Inflammatory macrophage treated with lipopolysaccharide for 4 hours (primary cell): ENCODE measurements at places on chromosomes 1 and 21.

DNA sequence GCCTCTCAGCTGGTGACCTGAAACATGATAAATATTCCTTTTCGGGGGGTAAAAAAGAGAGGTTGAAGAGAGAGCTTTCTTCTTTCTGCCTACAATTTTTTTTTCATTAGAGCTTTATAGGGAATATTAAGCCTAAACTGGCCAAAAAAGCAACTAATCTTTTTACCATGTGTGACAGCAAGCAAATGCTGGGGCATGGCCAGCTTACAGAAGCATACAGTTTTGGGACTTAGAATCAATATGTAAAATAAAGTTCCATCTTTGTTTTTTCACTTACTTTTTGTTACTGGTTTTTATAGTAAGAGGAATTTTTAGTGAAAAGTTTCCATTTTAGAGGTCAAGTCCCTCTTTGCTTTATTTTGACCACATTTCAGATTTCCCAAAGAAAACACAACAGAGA is 301.2 kb upstream of the DEPDC1 start:
- no peak for DNase-seq

- no peak for DNase-seq
These were observed 243.0 kb downstream of the TOMM20 start for GRCh38 chr1:234885601-234886000.

GRCh38 chr1:186708694-186709097 is 28.5 kb upstream of the PTGS2 start:
- peak; percentile 76 for DNase-seq

DNA sequence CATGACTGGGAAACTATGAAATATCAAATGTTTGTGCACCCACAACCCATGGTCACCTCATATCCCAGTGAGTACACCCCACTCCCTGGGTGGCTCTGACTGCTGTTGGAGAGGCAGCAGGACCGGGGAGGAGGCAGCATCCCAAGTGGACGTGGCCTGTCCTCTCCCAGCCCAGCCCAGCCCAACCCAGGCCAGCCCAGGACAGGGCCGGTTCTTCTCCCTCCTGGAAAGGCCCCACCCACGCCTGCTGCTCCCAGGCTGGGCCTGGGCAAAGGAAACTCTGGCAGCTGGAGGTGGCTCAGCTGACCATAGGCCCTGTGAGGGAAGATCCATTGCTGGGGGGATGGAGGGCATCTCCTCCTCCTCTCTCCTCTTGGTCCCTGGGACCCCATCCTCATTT is 19.1 kb downstream of the MATN1 start:
- no peak for DNase-seq

GRCh38 chr1:62386351-62387121 is 50.3 kb upstream of the USP1 start:
- no peak for DNase-seq

DNA sequence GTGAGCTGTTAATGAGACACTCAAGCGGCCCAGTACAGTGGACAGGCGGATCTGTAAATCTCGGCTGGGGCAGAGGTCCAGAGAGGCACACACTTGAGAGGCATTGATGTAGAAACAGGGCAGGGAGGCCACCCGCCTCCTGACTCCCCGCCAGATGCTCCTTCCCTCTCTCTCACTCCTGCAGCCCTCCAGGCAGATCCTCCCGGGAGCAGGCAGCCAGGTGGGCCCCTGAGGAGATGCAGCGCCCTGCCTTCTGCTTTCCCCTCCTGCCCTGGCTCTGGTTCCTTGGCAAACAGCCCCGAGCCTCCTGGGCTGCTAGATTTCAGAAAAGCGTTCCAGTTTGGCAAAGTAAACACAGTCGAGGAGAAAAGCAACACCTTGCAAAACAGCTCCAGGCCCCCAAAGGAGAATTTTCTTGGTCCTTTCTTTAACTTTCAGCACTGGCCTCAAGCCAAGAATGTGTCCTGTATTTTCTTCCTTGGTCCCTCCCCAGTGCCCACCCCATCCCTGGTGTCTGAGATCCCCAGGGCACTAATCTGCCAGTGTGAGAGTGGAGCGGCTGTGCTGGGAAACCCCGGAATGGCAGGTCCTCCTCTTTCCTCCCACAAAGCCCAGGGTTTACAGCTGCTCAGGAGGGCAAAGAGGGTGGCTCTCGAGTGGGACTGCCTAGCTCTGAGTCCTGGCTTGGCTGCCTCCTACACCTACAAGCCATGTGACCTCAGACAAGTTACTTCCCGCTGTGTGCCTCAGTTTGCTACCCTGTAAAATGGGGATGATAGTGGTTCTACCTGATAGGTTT is 29.4 kb upstream of the IFNLR1 start:
- DNase-seq = no peak

DNA sequence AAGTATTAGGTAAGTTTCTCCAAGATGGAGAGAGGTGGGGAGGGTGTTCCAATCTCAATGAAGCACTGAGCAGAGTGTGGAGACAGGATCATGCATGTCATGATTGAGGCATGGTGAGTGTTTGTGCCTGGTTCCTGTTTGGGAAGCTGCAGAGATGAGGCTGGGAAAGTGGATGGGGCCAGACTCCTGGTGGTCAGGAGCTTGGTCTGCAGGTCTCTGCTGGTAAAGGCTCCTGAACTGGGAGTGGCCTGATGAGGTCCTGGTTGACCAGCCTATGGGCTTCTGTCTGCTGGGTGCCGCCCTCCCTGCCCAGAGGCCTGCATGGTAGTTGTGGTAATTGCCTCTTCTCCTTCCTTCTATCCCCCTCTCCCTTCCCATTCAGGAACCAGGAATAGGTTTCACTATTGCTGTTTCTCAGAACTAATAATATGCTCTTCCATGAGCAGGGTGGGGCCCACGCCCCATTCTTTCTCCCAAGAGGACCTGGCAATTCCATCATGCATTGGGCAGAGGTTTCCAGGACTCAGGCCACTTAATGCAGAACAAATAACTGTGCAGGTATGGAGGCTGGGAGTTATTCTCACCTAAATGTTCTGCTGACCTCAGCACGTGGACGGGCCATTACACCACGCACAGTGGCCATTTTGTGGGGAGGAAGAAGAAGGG is 24.5 kb downstream of the PROK1 start:
- peak; percentile 13 for DNase-seq

- DNase-seq = no peak
These were observed 8.5 kb downstream of the GPA33 start for GRCh38 chr1:167081594-167082156.

GRCh38 chr1:40392221-40392620 is 18.7 kb downstream of the SMAP2 start:
- DNase-seq = no peak

DNA sequence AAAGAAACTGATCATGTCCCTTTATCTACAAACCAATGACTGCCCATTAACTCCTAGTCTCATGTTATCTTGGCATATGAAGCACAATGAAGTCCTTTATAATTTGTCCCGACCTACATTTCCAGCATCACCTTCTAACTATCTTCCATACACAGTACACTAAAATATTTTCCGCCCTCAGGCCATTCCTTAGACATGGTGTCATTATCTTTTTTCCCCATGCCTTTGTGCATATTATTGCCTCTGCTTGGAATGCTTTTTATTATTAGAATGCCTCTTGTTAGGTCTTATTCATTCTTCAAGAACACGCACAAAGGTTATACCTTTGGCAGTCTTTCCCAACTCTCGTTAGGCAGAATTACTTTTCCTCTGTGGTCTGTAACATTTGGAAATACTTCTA is 39.6 kb downstream of the ATG4C start:
- DNase-seq = no peak

DNA sequence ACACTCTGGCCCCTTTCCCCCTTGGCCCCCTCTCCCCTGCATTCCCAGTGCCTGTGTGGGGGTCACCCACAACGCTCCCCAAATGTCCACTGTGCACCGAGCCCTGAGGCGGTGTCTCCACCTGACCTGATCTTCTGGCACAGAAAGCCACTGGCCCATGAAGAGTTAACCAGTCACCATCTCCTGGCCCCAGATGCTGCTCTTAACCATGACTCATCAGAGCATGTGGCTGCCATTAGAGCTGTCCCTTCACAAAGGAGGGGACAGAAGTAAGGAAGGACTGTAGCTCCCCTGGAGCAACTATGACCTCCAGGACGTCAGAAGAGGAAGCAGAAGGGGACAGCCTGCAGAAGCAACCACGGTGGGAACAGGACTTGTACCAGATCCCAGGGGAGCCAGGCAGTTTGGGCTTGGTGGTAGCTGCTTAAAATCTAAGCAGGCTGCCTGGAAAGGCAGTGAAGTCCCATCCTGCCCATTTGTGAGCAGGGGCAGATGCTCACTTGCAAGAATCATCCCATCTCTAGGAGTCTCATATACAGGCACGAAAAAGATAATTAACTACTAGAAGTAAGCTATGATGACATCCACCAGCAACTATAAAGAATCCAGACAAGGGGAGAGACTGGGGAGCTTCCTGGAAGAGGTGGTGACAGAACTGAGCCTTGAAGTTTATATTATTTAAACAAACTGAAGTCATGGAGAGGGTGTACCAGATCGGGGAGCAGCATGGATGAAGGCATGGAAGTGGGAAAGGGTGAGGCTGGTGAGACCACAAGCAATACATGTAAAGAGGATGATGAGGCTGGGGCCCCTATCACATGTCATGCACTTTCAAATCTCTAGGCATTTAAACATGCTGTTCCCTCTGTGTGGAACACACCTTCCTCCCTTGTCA is 1.1 kb upstream of the TTC39A start:
- DNase-seq = peak; percentile 77

DNA sequence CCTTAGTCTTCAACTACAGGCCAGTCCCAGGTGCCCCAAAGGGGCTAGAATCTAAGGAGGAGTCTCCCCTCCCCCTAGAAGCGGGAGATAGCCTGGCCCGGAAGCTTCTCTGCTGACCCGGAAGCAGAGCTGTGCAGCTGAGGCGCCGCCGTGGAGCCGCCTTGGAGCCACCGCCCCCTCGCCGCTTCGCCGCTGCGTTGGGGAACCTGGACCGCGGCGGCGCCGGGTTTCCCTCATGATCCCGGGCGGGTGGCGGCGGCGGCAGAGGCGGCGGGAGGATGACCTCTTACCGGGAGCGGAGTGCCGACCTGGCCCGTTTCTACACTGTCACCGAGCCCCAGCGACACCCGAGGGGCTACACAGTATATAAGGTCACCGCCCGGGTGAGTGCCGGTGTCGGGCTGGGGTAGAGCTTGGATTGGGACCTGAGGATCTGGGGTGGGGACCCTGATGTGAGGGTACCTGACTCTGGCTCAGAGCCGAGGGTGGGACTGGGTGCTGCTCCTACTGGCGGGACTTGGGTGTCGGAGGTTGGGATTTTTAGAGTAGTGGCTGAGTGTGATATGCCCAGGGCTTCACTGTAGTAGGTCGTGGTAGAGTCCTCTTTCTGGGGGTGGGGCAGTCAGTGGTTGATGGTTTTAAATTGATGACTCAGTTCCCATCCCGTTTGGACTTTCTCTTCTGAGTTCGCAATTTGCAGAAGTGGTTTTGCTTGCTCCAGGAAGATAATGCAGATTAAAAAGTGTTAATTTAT is at the start of gene RPS6KC1:
Gene RPS6KC1, plus strand, starts transcription at position 115 of the 754 bp plus-strand sequence. Its CDS starts 164 bp downstream, at position 279.
- DNase-seq = peak; percentile 87

DNA sequence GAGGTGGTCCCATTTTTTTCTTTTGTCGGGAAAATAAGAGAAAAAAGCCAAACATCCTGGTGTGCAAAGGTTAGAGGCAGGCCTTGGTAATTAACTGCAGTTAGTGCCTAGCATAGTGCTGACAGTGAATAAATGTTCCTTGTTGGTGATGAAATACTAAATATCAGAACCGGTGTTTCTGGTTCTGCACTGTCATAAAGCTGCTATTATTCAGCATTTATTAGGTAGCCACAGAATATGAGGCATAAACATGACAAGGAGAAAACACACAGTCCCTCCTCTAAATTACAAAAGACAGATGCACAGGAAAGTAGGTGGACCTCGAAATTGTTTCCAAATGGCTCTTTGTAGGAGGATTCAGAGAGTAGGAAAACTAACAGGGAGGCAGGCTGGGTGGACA is 122.0 kb upstream of the ADGRL2 start:
- DNase-seq = no peak

GRCh38 chr1:178548108-178548507 is 35.2 kb downstream of the TEX35 start:
- no peak for DNase-seq

DNA sequence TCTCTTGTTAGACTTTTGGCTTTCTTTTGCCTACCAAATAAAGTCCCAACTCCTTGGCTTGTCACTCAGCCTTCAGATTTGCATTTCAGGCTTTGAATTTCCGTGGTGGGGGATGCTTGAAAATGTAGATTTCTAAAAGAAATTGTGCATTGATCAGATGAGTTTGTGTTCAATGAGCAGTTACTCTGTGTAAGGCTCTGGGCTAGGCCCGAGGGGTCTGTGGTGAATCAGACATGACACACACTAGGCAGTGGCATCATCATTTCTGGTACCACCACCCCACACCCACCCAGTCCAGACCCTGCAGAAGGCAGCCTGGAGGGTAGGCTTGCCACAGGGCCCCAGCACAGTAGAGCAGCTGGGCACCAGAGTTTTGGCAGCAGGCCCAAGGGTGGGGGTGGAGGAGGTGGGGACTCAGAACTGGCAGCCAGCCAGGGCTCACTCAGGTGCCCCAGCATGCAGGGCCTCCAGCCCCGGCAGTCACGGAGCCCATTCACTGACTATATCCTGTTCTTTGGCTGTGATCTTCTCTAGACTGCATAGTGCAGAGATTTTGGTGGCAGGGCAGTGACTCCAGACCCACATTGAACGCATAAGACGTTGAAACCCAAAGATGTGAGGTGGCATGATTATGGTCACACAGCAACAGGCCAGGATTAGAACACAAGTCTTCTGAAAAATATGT is 97.2 kb upstream of the ARTN start:
- no peak for DNase-seq

- no peak for DNase-seq
These were observed 83.6 kb upstream of the NFIA start for GRCh38 chr1:60998786-60999185.

GRCh38 chr21:30468900-30469714 is 11.1 kb downstream of the KRTAP19-1 start:
- no peak for DNase-seq

- DNase-seq = no peak
These were observed at the start of gene SGIP1 for GRCh38 chr1:66533804-66534740. Gene SGIP1, plus strand, starts transcription at chr1:66534153. Its CDS starts 206 bp downstream, at chr1:66534359.

DNA sequence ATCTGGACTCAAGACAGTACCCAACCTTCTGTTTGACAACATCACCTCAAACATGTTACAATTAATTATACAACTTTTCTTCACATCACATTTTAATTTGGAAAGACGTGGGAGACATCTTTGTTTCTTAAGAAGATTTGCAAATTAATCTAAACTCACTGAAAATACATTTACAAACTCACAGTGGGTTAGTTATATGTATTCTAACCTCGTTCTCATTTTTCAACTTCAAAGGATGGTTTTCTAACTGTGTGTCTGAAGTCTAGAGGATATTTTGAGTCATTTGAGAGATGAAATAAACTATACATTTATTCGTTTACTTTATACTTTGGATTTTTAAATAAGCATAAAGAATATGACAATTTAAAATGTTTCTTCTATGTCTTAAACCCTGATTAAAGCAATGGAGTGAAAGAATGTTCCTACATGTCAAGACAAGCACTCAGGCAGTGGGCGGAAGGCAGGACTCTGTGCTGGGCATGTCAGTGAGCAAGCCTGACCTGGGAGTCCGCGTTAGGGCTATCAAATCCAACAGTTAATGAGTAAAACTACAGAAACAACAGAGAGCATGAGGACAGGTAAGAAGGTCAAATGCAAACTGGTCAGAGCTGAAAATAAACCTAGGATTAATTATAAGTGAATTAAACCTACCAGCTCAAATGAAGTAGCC is 76.5 kb upstream of the CTTNBP2NL start:
- DNase-seq = no peak

- DNase-seq = no peak
These were observed 142.0 kb downstream of the IGSF21 start for GRCh38 chr1:18249631-18250030.

- DNase-seq = peak; percentile 60
These were observed 50.9 kb upstream of the NR5A2 start for GRCh38 chr1:199976496-199977144.
